ENCODE measurements at places on chromosomes 2 and 18.

GRCh38 chr18:64982414-64983055 lies 768.3 kb upstream of the CDH7 start:
- no peak for DNase-seq

- DNase-seq = no peak
Observed at GRCh38 chr2:175136334-175137215, 31.4 kb downstream of the ATF2 start.

GRCh38 chr2:207539470-207539869 lies 9.7 kb downstream of the CREB1 start:
- DNase-seq = no peak

DNA sequence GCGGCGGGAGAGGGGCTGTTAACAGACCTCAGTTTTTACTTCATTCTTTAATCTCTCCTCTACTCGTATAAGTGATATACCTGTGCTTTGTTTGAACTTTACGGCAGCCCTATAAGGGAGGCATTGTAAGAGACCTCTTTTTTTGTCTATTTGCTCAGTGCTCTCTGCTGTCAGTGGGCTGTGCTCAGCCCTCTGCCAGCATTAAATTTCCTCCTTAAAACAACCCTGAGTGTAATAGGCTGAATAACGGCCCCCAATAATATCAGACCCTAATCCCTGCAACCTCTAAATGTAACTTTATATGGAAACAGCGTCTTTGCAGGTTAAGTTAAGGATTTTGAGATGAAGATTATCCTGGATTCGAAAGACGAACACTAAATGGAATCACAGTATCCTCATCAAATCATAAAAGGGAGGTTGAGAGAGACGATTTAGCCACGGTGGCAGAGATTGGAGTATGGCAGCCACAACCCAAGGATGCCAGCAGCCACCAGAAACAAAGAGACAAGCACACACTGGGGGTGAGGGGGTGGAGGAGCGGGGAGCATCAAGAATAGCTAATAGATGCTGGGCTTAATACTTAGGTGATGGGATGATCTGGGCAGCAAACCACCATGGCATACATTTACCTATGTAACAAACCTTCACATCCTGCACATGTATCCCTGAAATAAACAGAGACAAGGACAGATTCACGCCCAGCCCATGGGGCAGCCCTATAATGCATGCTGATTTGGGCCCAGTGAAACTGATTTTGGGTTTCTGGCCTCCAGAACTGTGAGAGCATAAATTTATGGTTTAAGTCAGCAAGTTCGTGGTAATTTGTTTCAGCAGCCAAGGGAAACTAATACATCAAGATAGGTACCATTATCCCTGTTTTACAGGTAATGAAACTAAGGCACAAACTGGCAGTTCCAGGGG lies 894 bp upstream of the FARSB start:
- DNase-seq = no peak

DNA sequence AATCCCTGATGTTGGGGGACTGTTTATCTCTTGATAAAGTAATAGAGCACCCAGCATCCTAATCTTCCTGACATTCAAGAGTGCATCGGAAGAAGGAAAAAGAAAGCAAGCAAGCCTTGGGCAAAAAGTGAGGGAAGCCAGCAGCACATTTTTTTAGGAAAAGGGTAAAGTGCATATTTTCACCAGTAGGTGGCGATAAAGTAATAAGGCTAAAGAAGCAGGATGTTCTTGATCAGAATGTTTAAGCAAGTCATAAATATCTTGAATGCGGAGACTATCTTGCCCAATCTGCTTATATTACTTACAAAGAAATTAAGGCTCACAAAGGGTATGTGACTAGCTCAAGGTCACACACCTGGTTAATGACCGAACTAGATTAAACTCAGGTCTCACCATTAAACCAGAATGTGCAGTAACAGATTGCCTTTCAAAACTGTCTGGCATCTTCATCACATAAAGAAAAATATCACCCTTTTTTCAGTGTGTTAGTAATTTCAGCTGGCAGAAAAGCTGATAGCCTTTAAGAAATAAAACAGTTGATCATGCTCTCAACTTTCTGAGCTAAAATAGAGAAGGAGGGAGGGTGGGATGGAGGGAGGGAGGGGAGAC lies 83.8 kb downstream of the VIT start:
- DNase-seq = no peak

DNA sequence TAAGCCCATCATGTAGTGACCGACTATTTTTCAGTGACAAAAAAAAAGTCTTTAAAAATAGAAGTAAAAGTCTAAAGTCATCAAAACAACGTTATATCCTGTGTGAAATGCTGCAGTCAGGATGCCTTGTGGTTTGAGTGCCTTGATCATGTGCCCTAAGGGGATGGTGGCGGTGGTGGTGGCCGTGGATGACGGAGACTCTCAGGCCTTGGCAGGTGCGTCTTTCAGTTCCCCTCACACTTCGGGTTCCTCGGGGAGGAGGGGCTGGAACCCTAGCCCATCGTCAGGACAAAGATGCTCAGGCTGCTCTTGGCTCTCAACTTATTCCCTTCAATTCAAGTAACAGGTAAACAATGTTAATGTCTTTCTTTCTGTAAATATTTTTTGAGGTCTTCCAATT lies at the start of gene CD28:
Gene CD28, plus strand, starts transcription at position 237 of the 400 bp plus-strand sequence. Its CDS starts 58 bp downstream, at position 295.
- DNase-seq = no peak

- DNase-seq = no peak
Observed at GRCh38 chr2:216245391-216245975, 126.8 kb downstream of the MARCHF4 start.

GRCh38 chr2:98569197-98569793 lies 39.0 kb downstream of the COA5 start:
- DNase-seq = no peak

DNA sequence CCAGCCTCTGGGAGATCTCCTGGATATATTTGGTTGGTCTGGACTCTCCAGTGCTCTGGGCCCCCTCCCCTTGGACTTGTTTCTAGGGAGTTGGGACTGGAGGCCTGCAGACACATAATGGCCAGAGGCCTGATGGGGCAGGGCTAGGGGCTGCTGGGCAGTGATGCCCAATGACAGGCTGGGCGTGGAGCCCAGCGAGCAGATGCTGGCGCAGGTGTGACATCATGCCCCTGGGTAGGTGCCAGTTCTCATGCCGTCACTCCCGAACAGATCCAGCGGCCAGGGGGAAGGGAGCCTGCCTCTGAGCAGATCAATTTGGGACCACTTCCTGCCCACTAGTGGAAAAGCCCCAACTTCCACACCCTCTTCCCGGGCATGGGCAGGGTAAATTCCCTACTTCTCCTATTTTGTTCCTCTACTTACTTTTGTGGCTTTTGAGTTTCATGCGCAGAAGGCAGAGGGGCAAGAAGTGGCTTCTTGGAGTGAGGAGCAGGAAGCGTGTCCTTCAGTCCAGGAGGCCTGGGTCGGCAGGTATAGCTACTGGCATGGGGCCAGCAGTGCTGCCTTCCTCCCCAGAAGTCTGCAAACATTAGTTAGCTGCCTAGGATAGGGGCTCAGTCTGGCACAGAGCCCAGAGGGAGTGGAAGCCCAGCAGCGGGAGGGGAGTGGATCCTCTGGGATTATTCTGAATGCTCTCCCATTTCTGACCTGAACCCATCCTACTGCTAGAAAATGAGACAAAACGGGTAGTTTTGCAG lies 6.1 kb downstream of the MPV17 start:
- DNase-seq = no peak

GRCh38 chr2:173692068-173692467 lies 273.1 kb downstream of the SP3 start:
- no peak for DNase-seq

- DNase-seq = no peak
Observed at GRCh38 chr2:73856214-73856613, 27.5 kb downstream of the STAMBP start.

DNA sequence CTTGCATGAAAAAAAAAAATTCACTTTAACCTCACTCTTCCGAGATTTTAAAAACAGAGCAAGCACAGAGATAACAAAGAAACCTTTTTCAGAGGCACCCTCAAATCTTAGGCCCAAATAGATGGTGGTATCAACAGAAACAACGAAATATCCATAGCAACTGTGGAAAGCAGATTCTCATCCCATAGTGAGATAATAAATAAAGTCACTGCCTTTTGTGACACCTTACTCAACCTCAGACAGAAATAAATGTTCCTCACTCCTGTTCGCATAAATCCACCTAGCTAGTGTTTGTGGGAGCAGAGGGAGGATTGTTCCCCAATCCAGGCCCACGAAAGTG lies 60.9 kb upstream of the RTN4 start:
- no peak for DNase-seq

- DNase-seq = no peak
Observed at GRCh38 chr2:10900216-10901109, 11.3 kb upstream of the KCNF1 start.

GRCh38 chr18:13614641-13615288 lies 111.6 kb downstream of the FAM210A start:
- DNase-seq = no peak

DNA sequence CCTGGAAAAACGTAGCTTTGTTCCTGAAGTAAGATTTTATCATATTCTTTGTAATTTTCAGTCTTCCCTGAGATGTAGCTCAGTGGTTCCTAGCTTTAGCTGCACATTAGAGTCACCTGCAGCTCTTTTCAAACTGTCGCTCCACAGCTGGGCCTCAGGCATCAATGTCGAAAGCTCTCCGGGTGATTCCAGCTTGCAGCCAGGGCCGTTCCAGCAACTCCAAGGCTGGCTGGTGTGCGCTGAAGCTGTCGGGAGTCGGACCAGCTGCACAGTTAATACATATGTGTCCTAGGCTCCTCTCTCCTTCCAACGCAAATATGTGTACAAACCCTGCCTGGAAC lies 609 bp upstream of the ZNF2 start:
- DNase-seq = no peak

DNA sequence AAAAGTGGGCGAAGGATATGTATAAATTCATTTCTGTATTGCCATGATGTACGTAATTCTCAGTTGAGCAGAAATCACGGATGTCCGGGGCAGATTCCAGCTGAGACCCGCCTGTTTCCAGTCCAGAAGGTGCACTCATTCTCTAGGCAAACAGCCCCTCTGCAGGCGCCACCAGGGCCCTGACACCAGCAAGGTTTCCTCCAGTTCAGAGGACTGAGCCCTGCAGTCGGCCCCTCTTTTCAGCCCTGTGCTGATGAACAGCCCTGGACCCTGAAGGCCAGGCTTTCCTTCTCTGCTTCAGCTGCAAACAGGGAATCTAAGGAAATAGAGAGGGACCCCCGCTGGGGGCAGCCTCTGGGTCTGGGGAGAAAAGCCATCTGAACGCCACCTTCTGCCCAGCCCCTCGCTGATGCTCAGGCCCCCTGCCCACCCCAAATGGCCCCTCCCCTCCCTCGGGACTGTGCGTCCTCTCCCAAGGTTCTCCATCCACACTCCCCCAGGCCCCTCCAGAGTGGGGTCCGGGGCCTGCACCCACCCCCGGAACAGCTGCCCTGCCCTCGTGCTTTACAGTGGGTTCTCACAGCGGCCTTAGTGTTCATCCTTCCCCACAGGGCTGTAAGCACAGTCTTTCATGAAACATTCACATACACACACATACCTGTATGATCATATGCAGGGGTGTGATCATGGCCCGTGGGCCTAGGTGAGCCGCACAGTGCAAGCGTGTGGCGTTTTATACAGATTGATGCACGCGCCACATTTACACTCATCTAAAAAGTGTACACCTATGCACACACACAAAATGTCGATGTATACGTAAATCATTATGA lies 12.1 kb downstream of the COPS9 start:
- no peak for DNase-seq

DNA sequence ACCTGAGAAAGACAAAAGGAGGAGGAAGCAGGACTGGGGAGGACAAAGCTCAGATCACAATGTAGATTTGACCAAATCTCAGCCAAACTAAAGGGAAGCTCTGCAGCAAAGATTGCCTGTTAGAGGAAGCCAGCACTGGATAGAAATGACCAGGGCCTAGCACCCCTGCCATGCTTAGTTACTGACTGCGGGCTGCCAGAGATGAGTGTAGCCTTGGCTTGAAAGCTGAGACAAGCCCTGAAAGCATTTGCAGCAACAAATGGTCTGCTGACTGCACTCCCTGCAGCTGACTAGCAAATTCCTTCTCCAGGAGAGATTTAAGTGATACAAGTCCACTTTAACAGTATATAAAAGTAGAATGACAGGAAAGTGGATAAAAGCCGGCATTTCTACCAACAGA lies 140.9 kb upstream of the CRIM1 start:
- DNase-seq = no peak

DNA sequence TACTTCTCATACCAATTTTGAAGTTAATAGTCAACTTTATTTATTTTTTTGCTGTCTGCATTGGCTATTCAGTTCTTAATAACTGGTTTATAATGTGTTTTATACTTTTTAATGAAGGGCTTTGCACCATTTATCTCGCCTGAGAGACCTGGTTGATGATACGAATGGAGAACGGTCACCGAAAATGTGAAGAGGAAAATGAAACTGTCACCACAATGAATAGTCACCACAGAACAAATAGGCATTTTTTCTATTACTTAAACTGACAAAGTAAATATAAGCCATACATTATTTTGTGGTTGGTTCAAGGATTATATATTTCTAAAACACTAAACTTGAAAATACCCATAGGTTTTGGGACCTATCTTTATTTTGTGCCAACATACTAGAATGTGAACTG lies 20.4 kb downstream of the C18orf54 start:
- DNase-seq = no peak

- no peak for DNase-seq
Observed at GRCh38 chr2:166229678-166230023, 101.8 kb upstream of the SCN1A start.

DNA sequence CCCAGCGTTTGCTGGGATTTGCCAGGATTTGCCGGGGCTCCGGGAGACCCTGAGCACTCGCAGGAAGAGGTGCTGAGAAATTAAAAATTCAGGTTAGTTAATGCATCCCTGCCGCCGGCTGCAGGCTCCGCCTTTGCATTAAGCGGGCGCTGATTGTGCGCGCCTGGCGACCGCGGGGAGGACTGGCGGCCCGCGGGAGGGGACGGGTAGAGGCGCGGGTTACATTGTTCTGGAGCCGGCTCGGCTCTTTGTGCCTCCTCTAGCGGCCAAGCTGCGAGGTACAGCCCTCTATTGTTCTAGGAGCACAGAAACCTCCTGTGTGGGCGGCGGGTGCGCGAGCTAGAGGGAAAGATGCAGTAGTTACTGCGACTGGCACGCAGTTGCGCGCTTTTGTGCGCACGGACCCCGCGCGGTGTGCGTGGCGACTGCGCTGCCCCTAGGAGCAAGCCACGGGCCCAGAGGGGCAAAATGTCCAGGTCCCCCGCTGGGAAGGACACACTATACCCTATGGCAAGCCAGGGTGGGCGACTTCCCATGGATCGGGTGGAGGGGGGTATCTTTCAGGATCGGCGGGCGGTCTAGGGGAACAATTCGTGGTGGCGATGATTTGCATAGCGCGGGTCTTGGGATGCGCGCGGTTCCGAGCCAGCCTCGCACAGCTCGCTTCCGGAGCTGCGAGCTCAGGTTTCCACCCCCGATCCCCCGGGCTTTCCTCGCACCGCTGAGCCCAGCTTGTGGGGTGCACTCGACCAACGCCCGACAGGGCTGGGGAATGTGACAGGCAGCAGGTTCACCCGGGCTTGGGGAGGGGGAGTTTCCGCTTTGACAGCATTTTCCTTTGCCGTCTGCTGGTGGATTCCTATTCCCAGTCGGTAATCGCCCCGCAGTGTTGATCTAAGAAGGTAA lies 2.8 kb downstream of the ONECUT2 start:
- no peak for DNase-seq
